ENCODE measurements at places on chromosomes 6 and 20.

GRCh38 chr6:66190858-66191257 lies 483.8 kb upstream of the EYS start:
- no peak for DNase-seq

DNA sequence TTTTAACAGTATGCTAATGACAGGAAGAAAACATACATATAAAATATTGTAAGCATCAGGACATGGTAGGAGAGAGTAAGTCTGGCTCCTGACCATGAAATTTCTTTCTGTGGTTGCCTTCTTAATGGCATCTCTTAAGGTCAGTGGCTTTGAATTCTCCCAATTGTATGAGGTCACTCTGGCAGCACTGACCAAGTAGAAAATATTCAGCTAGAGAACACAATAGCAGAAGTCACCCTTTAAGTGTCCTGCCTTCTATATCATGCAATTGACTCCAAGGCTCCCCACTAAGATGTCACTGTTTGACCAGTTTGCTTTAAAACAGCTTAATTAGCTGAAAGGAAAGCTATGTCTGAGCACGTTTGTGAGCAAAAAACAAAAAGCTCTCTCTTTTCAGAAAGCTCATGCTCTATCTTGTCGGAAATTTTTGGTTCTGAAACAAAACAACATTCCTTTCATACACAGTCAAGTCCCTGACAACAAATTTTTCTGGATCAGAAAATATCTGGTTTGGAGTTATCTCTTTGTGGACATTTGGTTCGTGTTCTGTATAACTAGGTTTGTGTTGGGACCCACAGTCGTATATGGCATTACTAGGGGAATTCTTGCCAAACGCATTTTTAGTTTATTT lies 120.9 kb upstream of the IFNGR1 start:
- DNase-seq, result no peak

- DNase-seq, result peak; percentile 48
Observed at GRCh38 chr6:159608961-159609651, 83.9 kb downstream of the SOD2 start.

DNA sequence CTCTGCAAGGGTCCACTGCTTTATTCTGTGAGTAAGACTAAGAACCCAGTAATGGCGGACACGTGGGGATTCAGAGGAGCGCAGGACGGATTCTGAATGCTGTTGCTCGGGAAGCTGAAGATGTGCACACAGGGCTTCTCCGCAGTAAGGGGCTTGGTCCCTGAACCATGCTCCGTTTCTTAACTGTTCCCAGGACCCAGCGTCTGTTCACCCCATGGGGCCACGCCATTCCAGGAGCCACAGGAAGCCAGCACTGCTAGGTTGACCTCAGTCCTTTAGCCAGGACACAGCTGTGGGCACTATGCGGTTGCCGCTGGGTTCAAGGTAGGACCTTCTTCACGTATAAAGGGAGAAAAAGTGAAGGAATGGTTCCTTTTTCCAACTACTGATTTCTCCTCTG lies 59.8 kb downstream of the IRF4 start:
- no peak for DNase-seq

DNA sequence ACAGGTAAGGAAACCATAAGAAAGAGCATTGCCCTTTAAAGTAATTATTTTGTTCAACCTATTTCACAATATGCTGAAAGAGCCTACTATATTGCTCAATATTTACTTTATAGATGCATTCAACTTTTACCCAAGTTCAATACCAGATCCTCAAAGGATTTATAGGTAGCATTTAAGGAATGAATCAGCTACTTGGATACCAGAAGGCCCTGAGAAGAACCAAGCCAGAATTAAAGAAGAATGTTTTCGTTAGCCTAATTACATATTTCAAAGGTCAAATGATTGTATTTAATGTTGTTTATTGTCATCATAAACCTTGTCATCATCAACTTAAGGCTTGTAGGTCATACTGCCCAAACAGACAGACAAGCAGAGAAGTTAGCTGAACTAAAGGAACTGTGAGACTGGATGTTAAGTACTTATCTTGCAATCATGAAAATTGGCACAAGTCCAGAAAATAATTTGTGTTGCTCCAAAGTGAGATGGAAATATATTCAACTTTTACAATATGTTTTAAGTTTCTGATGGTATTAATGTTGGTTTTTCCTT lies 636.7 kb downstream of the RFPL4B start:
- DNase-seq, result peak; percentile 55

All from iris pigment epithelial cell (primary cell).